Upper lobe of right lung (tissue), 1 donor: ENCODE measurements at places on chromosomes 4 and X. TPM values are rescaled to one million over a fixed set of nuclear protein-coding genes. Genes with fewer than 3 reads are reported as not detected.
A peak's percentile ranks its signal among the peaks of the same experiment; 100 is the strongest.

Gene AKAP4
- not detected for total RNA-seq

DNA sequence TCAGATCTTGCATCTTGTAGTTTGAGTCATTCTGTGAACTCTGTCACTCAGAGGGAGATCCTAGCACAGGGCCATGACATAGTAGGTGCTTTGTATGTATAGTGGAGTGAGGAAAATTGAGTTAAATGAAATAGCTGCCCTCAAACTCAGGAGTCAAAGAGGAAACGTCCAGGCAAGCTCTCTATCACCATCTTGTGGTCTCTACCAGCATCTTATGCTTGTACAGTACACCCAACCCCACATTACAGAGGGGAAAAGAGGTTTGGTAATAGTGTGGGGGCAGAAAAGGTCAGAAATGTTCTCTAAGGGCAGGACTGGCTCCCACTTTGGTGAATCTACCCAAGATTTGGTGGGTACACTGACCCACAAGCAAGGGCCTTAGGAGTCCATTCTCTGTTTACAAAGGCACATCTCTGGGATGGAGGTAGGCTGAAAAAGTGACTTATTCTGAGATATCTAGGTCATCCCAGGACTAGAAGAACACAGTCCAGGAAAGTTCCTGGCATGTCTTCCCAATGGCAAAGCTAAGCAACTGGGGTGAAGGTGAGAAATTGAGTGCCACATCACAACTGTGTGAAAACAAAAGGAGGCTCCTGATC, 131.8 kb downstream of the OR13H1 start:
- no peaks in the 10 kb centered on the region for H3K4me1 ChIP-seq
- no peaks in the 10 kb centered on the region for H3K36me3 ChIP-seq
- no peaks in the 10 kb centered on the region for H3K27me3 ChIP-seq

GRCh38 chrX:10756441-10756840, 136.1 kb upstream of the MID1 start:
- no peak overlapping the region for H3K27ac ChIP-seq
- DNase-seq: no peak

Gene LONRF3
- total RNA-seq: 24.4 TPM

Gene TRIML2
- not detected for total RNA-seq

DNA sequence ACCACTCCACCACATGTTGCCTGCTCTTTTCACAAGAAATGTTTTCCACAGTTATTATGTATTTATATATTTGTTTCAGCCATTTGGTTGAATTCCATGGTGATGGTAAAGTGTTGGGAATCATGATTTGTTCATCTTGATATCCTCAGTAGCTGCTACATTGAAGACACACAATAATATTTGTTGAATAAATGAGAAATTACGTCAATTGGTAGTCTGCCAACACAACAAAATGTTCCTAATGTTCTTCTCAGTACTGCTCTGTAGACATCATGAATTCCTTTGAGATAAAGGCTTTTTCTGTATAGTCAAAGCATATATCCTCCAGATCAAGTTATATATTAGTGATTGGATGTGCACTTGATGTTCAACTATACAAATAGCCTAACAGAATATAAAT, 29.5 kb downstream of the CXXC4 start:
- DNase-seq: no peak
- H3K4me3 ChIP-seq: no peak overlapping the region
- no peak overlapping the region for H3K27ac ChIP-seq
- no peaks in the 10 kb centered on the region for H3K4me1 ChIP-seq
- no peaks in the 10 kb centered on the region for H3K27me3 ChIP-seq

DNA sequence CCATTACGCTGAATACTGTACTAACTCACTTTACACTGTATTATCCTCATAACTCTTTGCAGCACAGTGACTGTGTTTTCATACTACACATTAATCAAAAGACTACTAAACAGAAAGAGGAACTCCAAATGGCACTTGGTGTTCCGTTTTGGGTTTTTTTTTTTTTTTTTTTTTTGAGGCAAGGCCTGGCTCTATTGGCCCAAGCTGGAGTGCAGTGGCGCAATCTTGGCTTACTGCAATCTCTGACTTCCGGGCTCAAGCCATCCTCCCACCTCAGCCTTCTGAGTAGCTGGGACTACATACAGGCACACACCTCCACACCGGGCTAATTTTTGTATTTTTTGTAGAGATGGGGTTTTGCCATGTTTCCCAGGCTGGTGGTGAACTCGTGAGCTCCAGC, 10.7 kb downstream of the KLHL8 start:
- H3K27me3 ChIP-seq: no peaks in the 10 kb centered on the region
- peak; percentile 82 for DNase-seq
- H3K4me1 ChIP-seq: peaks cover 13% of the 10 kb centered on the region
